ENCODE measurements at places on chromosomes 6 and 20.

GRCh38 chr6:159108426-159108985 lies 60.7 kb upstream of the FNDC1 start:
- no peak for DNase-seq

GRCh38 chr6:131740161-131740560 lies 29.3 kb upstream of the CTAGE9 start:
- DNase-seq: no peak

DNA sequence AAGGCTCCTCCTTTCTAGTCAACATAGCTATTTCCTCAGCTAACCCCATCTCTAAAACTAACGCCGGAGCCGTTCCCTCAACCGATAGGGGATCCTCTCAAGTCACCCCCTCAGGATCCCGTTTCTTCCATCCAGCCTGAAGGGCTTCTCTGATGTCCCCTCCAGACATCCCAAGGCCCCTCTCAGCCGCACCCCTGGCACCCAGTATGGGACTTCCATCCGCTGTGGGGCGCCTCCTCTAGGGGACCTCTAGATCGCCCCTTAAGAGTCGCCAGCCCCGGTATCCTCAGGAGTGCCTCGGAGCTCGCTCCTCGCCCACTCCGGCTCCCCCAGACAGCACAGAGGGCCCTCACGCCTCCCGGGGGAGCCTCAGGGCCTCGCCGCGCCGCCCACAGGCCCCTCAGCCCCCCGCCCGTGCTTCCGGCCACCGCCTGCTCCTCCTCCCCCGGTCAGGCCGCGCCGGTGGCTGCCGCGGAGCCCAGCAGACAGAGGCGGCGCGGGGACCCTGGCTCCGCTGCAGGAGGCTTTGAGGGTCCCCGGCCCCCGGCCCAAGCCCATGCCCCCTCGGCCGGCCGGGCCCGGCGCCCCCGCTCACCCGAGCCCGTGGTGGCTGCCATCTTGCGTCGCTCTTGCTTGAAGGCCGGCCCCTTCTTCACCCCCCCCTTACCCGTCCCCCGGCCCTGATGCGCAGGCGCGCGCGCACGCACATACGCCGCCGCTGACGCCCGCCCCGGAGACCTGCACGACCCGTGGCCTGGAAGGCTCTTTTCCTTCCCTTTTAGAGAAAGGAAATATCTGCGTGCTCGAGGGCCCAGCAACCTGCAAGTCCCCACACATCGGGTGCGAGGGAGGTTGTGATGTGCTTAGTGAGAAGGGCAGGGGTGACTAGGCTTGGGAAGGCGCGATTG lies at the start of gene UBE2V1:
Gene UBE2V1 (minus strand): TSS at position 639 of the 908 bp plus-strand sequence. CDS start 22 bp downstream, at position 617.
- DNase-seq: peak; percentile 96

DNA sequence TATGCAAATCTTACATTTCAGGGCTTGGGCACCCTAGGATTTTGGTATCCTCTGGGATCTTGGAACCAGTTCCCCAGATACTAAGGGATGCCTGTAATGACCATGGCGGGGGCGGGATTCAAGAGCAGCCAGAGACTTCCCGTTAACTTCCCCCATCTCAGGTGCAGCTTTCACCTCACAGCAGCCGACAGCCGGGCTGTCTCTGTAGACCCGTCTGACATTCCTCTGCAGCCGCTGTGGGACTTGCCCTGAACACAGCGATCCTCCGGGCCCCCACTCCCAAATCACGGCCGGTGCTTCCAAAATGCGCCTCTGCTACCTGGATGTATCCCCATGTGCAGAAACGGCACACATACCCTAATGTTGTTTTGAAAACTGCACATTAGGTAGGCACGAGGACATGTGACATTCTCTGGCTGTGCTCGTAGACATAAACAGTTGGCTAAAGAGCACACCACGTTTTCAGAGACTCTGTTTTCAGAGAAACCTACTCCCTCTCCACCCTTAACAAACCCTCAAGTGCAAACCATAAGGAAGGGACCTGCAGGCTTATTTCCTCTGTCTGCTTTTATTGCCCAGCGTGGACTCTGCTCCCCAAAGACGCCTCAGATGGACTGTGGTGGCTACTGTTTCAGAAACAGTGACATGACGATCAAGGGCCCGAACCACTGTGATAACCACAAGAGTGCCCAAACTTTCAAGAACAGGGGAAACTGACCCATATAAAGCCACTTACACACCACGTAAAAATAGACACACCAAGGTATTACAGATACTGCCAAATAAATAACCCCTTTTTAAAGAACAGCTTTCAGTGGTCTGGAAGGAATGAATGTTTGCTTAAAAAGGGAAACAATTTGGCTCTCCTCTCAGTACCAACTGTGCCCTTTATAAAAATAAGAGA lies 72.9 kb upstream of the FOXC1 start:
- DNase-seq: no peak

DNA sequence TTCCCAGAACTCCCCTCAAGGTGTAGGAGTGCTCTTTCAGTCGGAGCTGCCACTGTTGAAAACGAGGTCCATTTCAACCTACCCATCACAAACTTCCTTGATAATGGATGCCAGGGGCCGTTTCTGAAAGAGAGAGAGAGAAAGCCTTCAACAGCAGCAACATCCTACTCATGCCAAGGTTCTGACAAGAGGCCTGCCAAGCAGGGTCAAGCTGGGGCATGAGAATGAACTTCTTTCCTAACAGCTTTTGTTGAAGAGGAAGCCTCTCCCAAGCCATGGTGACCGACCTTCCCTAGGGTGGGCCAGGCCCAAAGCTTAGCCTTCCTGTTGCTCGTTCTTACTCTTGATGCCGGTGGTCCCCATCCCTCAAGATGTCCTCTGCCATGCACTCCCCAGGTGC lies 12.4 kb downstream of the ELMO2 start:
- DNase-seq: no peak

- DNase-seq: no peak
These were observed 137.9 kb downstream of the VEGFA start for GRCh38 chr6:43907789-43908472.

GRCh38 chr6:31579546-31580437 lies 2.4 kb downstream of the LTB start:
- no peak for DNase-seq

DNA sequence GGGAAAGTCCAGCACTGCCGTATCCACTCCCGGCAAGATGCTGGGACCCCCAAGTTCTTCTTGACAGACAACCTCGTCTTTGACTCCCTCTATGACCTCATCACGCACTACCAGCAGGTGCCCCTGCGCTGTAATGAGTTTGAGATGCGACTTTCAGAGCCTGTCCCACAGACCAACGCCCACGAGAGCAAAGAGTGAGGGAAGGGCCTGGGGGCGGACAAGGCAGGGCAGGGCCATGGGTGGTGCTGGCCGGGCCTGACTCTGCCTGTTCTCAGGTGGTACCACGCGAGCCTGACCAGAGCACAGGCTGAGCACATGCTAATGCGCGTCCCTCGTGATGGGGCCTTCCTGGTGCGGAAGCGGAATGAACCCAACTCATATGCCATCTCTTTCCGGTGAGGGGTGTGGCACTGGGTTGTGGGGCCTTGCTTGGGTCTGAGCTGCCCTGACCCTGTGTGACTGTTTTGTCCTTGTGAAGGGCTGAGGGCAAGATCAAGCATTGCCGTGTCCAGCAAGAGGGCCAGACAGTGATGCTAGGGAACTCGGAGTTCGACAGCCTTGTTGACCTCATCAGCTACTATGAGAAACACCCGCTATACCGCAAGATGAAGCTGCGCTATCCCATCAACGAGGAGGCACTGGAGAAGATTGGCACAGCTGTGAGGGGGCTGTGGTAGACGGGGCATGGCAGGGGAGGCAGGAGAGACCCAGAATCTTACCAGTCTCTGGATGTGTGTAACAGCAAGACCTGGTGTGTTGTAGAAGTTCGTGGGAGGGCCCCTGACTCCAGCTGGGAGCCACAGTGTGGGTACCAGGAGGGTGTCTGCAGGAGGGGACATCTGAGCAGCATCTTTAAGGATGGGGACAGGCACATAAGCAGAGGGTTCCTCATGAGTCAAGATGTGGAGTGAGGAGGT lies 29.1 kb downstream of the PLCG1 start:
- DNase-seq: no peak
